ENCODE measurements at places on chromosomes 1 and 21.
A peak's percentile ranks its signal among the peaks of the same experiment; 100 is the strongest.

- no peak for DNase-seq
Measured at GRCh38 chr1:206116191-206116872, 856 bp downstream of the AVPR1B start.

GRCh38 chr1:228097333-228098081 is 5.6 kb downstream of the C1orf35 start:
- no peak for DNase-seq

- no peak for DNase-seq
Measured at GRCh38 chr1:80825067-80825466, 975.7 kb upstream of the ADGRL2 start.

- DNase-seq, result peak; percentile 68
Measured at GRCh38 chr1:92784639-92785500, at the start of gene EVI5. EVI5 (minus strand) TSS chr1:92785108; CDS start chr1:92736546, 48,562 bp downstream.

GRCh38 chr1:184366997-184367396 is 19.8 kb upstream of the C1orf21 start:
- DNase-seq, result no peak

DNA sequence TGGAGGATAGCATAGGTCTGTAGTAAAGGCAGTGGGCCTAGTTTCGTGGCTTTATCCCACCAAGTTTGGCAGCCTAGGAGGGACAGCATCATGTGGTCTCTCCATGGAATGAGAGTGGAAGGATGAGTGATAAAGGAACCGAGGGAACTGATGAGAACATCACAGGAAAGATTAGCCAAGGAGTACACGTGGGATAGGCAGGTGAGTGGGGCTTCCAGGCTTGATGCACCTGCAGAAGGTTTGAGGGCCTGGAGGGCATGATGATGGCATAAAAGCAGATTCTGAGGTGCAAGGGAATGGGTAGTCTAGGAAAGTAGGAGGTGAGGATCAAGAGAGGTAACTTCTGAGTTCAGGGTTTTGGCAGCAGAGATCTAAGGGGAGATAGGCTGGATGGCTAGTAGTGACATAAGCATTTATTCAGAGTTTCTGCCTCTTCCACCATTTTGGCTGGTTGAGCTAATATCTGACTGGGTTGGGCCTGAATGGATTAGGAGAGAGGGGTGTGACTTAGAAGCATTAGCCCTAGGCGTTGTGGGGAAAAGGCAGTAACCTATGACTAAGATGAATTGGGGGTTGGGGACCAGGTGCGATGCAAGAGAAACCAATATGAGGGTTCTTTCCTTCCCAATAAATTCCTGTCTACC is 9.1 kb downstream of the PTGFRN start:
- no peak for DNase-seq

- DNase-seq, result no peak
Measured at GRCh38 chr21:26099610-26100219, 70.9 kb downstream of the APP start.

DNA sequence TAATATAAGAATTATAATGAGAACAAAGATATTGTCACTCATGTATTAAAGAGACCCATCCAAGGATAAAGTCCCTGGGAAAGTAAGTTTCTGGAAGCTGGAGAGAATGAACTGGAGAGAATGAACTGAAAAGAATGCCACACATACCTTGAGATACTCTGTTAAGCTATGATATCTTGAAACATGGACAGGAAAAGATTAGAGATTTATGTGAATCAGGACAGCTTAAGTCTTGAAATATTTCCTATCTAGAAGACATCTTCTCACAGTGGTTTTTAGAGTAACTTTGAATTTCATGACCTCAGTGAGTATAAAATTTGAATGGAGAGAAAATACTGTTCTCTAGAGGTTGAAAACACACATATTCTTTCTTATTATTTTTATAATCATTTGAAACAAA is 201.3 kb upstream of the HMCN1 start:
- no peak for DNase-seq

DNA sequence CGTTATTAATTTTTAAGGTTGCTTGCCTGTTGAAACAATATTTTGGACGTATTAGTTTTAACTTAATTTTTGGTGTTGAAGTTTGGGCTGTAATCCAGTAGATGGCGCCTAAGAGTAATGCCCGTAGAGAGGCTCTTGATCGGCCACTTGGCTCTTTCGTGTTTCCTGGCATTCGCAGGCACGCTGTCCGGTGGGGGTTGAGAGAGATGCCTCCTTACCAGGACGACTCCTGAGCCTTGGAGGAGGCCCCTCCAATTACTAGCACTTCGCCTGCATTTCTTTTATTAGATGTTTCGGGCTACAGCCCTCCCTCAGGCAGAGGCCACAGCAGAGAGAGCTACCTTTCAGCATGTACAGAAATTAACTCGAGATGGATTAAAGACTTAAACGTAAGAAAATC is 12.0 kb downstream of the OR2M4 start:
- DNase-seq, result no peak

DNA sequence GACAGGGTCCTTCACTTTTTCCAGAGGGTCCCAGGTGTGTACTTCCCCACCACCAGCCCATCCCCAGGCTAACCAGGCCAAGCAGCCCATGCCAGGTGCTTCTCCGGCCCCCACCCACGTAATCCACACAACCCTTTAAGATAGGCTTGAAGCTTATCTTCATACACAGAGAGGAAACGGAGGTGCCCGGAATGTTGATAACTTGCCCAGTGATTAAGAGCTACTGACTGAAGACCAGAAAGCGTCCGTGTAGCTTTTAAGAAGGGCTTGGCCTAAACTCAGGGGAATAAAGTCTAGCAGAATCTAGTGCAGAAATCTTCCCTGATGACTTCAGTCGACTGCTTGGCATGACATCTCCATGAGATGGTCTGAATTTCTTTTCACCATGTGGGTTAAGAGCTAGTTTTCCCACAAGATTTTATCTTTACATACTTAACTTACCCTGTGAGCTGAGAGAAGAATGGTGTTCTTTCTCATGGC is 138.7 kb downstream of the GALNT2 start:
- DNase-seq, result no peak

GRCh38 chr21:45262616-45263015 is 25.1 kb downstream of the POFUT2 start:
- DNase-seq, result no peak

GRCh38 chr1:84775535-84775920 is 85.3 kb upstream of the SSX2IP start:
- no peak for DNase-seq

GRCh38 chr21:15840406-15840805 is 110.6 kb downstream of the USP25 start:
- DNase-seq, result no peak

DNA sequence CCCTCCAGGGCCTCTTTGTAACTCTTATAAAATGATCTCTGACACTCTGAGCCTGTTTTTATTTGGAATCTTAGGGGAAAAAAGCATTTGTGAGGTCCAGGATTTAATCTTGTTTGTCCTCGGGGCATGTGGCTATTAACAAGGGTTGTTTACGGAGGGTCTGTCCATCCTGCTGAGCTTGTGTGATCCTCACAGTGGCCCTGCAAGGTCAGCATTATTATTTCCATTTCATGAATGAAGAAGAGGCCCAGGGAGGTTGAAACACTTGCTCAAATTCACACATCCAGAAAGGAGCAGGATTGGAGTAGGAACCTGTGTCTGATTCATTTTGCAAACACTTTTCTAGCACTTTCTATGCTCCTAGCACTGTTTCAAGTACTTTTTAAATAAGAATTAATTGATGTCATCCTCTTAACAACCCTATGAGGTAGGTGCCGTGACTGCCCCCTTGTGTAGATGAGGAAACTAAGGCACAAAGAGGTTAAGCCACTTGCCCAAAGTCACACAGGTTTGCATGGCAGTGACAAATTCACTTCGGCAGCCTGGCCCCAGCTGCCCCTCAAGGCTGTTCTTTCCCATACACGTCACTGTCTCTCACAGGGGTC is 178.9 kb downstream of the MIS18A start:
- no peak for DNase-seq

- no peak for DNase-seq
Measured at GRCh38 chr1:54486907-54487306, 61.1 kb upstream of the ACOT11 start.

DNA sequence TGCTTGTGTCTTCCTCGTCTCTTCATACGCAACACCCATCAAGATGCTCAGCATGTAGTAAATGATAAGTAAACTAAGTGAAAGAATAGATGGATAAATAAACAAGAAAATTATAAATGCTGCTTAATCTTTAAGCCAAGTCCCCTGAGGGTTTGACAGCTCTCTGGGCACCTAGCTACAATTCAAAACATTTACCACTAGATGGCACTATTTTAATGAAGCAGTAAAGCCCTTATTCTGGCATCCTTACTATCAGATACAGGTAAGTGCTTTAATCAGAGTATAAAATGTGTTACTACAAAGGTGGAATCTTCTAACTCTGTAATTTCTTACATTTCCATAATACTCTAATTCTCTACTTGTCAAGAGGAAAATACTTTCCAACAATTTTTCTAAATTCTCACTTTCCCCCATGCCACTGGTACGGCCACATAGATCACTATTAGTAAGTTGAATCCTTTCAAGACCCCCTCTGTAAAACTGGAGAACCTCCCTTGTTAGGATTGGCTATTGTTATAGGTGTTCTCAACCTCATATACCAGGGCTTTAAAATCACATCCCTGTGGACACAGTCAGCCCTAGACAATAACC is 137.8 kb downstream of the BARHL2 start:
- no peak for DNase-seq

GRCh38 chr1:245984390-245985155 is 522.5 kb downstream of the SMYD3 start:
- no peak for DNase-seq

Measured in stimulated activated CD4-positive, alpha-beta T cell treated with anti-CD3 and anti-CD28 coated beads, Interleukin-1b, Interleukin-23, amount 100 ng/mL, for 4 hours (primary cell).